ENCODE measurements at places on chromosomes 7 and 10.

DNA sequence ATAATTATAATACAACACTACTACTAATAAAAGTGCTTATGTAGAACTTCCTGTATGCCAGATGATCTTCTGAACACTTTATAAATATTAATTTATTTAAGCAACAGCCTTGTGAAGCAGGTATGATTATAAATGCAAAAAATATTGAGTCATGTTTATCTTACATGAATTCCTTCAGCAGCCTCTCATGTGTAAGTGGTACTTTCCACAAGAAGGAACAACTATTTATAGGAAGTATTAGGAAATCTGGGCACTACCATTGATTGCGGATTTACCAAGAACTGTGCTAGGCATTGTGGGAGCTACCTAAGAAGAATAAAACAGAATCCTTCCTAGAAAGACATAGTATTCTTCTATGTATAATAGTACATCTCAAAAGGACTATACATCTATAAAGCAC lies 10.7 kb upstream of the STEAP4 start:
- DNase-seq: no peak

DNA sequence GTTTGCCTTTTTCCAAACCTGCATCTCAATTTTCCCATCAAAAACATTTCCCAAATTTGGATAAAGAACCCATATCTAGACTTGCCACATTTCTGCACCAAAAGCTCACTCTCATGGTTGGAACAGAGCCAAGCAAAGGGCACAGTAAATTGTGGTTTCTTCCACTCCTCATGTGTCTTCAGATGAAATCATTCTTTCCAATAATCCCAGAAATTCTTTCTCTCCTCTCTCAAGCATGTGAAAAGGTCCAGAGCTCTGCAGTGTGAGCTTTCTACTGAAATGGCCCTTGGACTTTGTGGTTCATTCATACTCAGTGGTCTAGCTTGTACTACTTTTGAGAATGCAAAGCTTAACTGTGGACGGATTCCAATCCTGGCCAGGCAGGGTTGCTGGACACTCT lies 19.8 kb downstream of the PRSS2 start:
- no peak for DNase-seq

GRCh38 chr7:26626687-26627086 lies 237.7 kb downstream of the SKAP2 start:
- no peak for DNase-seq

GRCh38 chr10:49431426-49431825 lies 35.5 kb upstream of the DRGX start:
- no peak for DNase-seq

- no peak for DNase-seq
Measured at GRCh38 chr10:27637601-27638000, 108.0 kb downstream of the MKX start.

DNA sequence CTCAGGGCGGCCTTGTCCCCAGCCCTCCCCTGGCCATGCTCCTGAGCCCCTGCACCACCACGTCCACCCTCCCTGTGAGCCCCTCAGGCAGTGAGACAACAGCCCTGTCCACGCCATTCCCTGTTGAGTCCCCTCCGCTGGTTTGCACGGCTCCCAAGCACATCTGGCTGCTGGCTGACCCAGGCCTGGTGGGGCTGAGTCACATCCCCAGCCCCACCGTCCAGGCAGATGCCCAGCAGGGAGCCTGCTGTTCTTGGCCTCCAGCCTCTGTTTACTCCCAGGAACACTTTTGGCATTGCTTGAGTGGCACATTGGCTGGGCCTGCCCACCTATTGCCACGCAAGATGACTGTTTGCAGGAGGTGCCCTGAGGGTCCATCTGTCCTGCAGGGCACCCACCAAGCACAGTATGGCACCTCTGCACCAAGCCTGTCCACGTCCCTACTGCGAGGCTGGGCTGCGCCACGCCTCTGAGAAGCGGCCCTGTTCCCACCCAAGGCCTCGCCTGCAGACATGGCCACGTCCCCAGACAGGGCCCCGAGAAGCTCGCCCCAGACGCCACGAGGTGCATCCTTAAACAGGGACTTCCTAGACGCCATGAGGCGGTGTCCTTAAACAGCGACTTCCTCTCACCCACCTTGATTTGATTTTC lies 48.4 kb upstream of the INPP5A start:
- DNase-seq: no peak

DNA sequence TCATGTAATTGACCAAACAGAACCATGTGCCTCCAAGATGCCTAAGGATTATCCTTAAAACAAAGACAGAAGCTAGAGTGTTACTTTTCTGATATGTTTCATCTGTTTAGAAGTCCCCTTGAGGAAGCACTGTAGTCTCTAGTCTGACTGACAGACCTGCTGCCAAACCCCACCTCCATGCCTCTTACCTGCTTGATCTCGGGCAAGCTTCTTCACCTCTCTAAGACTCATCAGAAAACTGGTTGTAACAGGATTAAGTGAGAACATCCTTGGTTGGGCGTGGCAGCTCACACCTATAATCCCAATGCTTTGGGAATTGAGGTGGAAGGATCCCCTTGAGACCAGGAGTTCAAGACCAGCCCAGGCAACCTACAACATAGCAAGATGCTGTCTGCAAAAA lies 42.2 kb upstream of the OTUD1 start:
- DNase-seq: no peak

- DNase-seq: no peak
Measured at GRCh38 chr10:50346942-50347341, 95.6 kb upstream of the ASAH2 start.

GRCh38 chr7:43721193-43721806 lies 8.0 kb downstream of the COA1 start:
- DNase-seq: no peak

DNA sequence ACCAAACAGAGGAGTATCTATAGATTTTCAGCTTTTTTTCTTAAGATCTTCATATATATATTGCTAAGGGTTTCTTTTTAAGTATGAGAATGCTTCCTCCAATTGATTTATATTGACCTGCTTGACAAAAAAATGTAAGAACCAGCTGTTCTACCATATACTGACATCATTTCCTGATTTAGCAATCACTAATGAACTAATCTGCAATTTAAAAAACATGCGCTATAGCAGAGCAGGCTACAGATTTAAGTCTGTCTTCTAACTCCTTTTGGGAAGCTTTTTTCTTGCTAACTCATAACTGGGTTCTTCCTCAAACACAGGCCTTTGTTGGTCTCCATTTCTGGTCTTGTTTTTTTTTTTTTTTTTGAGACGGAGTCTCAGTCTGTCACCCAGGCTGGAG lies 33.2 kb downstream of the ABCC2 start:
- no peak for DNase-seq

DNA sequence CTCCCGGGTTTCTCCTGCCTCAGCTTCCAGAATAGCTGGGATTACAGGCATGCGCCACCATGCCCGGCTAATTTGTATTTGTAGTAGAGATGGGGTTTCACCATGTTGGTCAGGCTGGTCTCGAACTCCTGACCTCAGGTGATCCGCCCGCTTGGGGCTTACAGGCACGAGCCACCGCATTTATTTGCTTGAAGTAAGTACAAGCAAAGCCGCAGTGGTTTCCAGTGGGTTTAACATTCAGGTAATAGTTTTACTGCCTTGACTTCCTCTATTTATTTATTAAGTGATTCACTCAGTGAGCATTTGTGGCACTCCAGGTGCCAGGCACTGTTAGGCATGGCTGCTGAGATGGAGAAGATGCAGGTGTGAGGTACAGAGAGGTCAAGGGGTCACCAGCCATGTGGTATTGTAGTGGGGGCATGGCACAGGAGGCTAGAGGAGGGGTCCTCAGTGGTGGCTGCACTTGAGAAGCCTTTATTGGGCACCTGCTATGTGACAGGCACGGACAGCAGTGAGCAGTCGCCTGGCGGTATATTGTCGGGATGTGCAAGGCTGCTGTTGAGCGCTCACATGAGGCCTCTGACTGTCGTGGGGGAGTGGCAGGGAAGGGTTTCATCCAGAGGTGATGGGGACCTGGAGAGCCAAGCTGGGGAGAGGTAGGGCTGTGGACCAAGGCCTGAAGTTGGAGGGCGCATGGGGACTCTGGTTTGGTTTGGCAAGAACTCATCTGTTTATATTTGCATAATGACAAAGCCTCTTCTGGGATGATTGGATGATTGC lies 54.9 kb downstream of the DOCK1 start:
- no peak for DNase-seq

DNA sequence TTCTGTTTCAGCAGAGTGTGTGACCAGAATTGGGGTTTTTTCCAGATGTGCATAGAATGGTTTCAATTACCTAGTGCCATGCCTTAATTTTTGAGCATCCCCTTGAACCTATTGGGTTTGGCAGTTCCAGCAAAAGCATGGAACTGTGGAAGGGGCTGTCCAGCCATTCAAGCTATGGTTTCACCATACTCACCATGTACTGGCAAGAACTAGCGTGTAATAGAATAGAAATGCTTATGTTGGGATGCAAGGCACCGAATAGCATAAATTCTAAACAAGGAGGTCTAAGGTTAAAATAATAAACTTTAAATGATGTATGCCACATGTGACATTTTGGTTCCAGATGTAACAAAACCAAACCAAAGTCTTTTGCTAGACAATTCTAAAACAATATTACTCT lies 91.4 kb downstream of the MTERF1 start:
- DNase-seq: no peak

- DNase-seq: no peak
Measured at GRCh38 chr10:74981831-74982633, 129.4 kb upstream of the SAMD8 start.

DNA sequence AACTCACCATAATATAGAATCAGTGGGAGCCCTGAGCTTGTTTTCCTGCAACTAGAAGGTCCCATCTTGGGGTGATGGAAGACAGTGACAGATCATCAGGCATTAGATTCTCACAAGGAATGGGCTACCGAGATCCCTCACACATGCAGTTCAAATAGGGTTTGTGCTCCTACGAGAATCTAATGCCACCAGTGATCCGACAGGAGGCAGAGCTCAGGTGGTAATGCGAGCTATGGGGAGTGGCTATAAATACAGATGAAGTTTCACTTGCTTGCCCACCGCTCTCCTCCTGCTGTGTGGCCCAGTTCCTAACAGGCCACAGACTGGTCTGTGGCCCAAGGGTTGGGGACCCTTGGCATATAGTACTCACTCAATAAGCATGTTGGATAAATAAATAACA lies 93.4 kb downstream of the POU6F2 start:
- DNase-seq: no peak

DNA sequence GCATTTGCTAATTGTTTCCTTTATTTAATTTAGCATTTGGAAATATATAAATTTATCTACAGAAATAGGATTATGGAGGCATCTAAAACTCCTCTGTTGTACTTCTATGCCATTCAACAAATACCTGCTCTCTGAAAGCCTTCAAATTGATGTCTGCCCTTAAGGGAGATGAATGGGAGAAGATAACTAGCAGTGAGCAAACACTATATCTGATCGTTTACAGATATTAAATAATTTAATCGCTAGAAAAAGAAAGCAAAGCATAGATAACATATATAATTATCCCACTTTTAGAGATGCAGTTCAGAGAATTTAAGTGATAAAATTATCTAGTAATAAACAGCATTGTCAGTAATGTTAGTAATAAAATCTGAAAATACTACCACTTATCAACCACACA lies 524.9 kb downstream of the NRG3 start:
- DNase-seq: no peak

- DNase-seq: no peak
Measured at GRCh38 chr10:130364631-130365411, 228.6 kb downstream of the GLRX3 start.

DNA sequence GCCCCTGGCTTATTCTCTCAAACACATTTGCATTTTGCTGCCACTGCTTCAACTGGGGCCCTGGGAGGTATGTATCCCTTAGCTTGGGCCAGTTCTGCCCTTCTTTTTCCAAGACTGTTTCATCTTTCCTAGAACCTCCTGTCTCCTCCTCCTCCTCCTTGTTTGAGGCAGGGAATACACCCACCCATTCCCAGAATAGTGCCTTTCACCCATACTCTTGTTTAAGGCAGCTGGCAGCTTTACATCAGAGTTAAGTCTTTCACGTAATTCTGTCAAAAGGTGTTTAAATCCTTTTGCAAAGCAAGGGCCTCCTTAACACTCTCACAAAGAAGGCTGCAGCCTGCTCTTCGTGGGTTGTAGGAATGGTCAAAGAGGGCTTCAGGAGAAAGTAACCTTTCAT lies 150.9 kb upstream of the AGK start:
- no peak for DNase-seq

GRCh38 chr10:100828738-100829096 lies 83.3 kb downstream of the PAX2 start:
- DNase-seq: no peak

- no peak for DNase-seq
Measured at GRCh38 chr7:48097521-48098231, 8.6 kb downstream of the UPP1 start.

DNA sequence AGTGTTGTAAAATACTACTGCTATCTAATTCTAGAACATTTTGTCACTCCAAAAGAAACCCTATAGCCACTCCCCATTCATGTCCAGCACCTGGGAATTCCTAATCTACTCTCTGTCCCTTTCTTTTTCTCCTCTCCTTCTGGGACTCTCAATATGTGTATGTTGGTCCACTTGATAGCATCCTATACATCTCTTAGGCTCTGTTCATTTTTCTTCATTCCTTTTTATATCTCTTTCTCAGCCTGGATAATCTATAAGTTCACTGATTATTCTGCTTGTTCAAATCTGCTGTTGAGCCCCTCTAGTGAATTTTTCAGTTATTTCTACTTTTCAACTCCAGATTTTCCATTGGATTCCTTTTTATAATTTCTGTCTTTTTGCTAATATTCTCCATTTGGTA lies 108.6 kb downstream of the CCDC3 start:
- DNase-seq: no peak

- no peak for DNase-seq
Measured at GRCh38 chr10:10128387-10128786, 889.3 kb upstream of the CELF2 start.

GRCh38 chr10:5354068-5354467 lies 10.7 kb upstream of the UCN3 start:
- no peak for DNase-seq

DNA sequence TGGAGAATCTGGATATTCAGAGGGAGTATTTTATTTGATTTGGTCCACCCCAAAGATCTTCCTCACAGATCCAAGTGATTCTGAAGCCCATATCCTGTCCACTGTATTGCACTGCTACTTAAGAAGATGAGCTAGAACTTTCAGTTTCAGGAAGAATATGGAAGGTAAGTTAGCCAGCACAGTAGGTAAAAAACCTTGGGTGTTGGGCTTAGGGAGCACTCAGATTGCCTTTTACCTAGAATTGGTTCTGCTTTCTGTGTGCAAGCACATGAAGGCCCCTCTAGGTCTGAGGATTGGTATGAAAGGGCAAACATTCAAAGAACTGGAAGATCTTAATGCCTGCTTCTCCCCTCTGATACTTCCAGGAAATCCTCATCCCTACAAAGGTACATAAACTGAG lies 146.7 kb upstream of the COL1A2 start:
- no peak for DNase-seq
